AG09319 (cell line): ENCODE measurements at places on chromosomes 1 and 21.

DNA sequence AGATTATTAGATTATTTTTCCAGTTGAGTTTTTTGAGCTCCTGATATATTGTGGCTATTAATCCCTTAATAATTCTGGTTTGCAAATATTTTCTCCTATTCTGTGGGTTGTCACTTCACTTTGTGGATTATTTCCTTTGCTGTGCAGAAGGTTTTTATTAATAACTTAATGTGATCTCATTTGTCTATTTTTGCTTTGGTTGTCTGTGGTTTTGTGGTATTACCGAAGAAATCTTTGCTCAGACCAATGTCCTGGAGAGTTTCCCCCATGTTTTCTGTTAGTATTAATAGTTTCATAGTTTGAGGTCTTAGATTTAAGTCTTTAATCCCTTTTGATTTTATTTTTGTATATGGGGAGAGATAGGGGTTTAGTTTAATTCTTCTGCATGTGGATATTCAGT, 7.1 kb upstream of the TBX19 start:
- DNase-seq = no peak

DNA sequence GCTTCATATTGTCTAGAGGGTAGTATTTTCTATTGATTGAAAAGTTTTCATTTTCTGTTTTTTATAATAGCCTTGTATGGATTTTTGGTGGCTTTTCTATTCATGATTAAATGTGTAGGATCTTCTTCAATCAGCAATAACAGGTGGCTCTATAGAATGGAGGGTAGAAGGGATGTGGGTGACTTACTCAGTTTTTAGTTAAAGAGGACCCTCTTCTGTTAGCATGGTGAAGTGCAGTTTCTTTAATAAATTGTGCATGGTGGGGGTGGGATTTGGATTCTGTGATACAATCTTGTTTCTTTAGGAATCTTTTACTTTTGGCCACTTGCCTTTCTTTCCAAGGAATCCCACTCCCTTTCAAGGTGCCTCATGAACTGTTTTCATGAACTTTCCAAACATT, 64.7 kb downstream of the SLC35A3 start:
- no peak for DNase-seq

DNA sequence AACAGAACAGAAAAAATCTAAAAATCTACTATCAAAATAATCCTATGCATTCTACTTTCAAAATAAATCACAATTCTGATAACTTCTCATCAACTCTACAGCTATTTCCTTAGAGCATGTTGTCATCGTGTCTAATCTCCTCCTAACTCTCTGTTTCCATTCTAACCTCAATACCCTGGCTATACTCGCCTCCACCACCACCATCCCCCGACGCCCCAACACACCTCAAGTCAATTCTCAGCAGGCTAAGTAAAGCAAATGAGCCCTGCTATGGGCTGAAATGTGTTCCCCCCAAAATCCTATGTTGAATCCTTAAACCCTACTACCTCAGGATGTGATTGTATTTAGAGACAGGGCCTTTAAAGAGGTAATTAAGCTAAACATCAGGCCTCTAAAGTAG, 34.6 kb downstream of the NRDC start:
- DNase-seq = no peak

DNA sequence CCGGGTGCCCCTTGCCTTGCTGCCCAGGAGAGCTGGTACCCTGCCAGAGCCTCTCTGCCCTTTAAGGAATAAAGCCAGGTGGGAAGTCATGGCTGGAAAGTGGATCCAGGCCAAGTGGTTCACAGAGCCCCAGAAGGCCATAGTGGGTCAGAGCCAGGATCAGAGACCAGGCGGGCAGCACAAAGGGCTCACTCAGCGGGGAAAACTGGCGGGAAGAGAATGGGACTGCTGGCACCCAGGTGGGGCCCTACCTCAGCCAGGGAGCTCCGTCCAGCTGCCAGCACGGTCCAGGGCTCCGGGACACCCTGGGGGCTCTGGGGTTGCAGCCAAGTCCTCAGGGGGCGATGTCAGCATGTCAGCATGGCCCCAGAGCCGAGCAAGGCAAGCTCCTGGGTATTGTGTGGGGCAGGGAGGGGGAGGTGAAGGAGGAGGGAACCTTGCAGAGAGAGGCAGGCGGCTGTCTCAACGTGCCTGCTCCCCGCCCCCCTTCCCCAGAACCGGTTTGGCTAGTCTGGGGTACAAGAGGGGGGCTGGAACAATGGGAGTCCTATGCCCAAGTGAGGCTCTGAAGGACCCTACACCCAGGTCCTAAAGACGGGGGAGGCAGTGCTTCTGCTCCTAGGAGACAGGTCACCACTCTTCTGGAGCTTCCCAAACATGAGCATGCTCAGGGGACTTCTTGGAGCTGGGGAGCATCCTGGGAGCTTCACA, at the start of gene ARHGEF19:
Gene ARHGEF19, minus strand, starts transcription at position 402 of the 711 bp plus-strand sequence. CDS start 3,598 bp downstream, outside the sequence.
- DNase-seq = no peak

DNA sequence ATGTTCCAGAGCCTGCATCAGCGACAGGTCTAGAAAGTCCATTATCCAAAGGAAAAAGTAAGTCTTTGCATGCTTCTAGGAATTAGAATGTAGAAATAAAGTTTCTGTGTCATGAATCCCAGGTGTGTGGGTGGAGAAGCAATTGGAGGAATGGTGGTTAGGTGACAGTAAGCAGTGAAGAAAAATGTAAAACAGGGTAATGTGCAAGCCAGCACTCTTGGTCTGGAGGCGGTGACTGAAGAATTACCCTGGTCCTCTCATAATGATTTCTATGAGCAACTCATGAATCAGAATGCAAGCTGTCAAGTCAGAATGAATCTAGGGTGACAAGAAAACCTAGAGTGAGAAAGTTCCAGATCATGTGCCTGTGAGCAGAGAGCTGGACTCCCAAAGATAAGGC, 33.6 kb downstream of the PLPPR4 start:
- DNase-seq = no peak

- DNase-seq = peak; percentile 5
Measured at GRCh38 chr1:86018283-86018923, 138.2 kb downstream of the COL24A1 start.

DNA sequence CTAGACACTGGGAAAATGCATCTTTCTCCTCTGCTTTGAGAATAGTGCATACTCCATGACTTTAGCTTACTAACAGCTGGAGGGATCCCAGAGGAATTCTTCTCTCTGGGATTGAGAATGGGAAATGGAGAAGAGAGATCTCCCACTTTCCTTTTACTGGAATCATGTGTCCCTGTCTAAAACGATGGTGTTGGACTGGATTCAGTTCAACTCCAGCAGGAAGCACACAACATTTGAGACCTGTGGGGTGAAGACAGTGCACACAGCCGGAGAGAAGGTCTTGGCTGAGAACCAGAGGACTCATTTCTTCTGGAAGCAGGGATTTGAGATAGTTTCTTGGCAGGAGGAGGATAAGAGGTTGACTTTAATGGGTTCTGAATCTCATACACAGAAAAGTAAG, 58.7 kb downstream of the TRABD2B start:
- no peak for DNase-seq

GRCh38 chr1:247421074-247421473, 5.1 kb downstream of the NLRP3 start:
- DNase-seq = no peak

DNA sequence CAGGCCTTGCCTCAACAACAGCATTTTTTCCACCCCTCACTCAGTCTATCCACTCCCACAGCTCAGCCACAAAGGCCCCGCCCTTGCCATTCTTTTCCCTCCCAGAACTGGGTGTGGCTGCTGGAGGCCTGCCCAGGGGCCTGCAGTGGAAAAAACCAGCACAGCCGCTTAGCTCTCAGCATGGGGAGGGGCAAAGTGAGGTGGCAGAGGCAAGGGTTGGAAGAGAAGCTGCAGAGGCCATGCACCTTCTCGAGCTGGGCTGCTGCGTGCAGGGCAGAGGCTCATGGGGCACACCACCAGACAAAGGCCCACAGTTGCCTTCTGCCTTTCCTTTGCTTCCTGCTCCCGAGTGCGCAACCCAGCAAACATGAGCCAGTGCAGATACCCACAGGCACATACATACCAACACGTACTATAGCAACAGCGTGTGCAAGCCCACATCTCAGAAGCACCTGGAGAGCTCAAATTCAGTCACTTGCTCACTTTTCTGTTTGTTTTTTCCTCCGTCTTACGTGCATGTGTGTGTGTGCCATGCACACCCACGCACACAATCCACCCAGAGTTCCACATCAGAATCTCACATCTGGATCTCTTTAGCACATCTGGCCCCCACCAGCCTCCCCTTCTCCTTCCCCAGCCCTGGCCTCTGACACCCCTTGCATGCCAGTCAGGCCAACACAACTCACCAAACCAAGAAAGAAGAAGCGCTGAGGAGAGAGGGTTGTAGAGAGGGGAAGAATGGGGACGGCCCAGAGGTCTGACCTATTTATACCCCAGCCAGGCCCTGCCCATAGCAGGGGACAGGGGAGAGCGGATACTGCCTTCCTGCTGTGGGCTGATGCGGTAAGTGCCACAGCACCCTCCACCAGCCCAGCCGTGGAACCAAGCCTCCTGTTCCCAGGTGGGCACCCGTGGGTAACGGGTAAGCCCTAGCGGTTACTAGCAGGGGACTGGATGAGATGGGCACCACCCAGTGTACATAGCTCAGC, at the start of gene S100A4:
Gene S100A4, minus strand, starts transcription at position 740 of the 989 bp plus-strand sequence. CDS start 1,012 bp downstream, outside the sequence.
- DNase-seq = peak; percentile 89

DNA sequence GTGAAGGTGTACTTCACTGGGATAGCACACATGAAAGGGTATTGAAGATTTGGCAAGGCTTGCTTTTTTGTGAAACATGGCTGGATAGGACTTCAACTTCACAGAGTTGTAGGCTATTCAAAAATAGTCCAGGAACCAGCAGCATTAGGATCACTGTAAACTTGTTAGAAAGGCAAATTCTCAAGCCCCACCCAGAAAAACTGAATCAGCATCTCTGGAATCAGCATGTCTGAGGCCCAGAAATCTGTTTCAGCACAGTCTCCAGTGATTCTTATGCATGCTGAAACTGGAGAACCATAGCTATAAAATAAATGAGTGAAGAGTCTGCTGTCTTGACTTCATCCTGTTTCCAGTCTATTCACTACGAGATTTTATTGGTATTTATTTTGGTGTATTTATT, 8.1 kb upstream of the KRTAP21-3 start:
- no peak for DNase-seq

DNA sequence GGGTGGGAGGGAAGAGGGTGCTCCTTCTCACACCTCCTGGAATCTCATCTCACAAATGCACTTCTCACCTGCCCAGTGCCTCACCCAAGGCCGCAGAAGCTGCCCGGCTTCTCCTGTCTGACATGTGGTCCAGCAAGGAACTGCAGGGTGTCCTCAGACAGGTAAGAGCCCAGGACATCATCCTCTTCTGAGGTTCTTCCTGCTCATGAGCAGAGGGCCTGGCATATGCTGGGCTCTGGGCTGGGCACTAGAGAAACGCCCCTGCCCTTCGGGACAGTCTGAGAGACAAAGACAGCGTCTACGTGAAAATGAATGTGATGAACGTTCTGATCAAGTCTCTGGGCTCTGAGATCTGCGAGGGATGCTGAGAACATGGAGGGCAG, 42.4 kb downstream of the PKP1 start:
- no peak for DNase-seq

DNA sequence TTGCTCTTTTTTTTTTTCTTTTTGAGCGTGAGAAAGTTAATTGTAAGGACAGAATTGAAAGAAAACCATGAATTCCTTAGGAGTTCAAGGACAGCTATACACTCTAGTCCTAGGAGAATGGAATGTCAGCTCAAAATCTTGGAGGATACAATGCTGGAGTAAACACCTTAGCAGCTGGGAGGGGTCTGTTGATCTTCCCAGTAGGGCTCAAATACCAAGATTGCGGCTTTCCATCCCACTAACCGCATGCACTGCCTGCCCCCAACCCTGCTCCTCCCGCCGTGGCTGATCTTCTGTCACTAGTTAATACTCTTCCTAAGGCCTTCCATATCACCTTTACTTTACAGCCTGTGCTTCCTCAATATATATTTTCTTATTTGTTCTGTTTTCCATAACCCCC, 2.6 kb upstream of the PDC start:
- DNase-seq = no peak

DNA sequence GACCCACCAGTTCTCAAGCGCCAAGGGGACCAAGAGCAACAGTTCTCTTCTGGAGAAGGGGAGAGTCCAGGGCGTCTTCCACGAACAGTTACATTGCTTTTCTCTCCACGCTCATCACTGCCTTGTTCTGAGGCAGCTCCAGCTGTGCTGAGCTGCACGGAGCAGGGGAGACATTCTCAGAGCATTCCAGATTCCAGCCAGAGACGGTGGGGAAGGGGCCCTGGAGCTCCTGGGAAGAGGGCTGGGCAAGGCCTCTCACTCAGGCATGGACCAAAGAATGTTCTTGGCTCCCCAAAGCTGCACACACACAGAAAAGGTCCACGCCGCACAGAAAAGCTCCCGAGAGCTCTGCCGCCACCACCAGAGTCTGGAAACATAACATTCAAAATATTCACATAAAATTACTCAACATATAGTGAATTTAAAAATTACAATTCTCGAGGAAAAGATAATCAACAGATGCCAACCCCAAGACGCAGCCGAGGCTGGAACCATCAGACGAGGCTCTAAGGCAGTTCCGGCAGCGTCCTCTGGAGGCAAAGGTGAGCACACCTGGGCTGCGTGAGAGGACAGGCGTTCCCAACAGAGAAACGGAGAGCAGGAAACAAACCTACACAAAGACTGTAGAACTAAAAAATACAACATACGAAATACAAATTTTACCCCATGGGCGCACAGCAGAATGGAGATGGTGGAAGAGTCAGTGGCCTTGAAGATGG, 40.5 kb downstream of the UBE2G2 start:
- DNase-seq = no peak

DNA sequence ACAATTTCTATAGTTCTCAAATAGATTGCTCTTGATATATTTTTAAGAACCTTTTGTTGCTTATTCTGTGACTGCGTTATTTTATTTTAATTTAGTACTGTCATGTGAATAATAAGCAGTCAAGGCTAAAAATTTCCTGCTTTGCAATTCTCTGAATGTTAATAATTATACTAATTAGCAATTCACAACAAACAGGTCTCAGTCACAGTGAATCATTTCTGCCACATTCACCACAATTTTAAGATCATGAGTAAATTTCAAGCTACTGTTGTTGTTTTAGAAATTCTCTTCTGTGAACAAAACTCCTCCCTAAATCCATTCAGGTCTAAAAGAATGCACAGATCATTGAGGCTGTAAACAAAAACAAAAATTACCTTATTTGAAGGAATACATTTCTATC, 339.6 kb upstream of the DPYD start:
- no peak for DNase-seq

- DNase-seq = no peak
Measured at GRCh38 chr1:63643517-63643916, 50.3 kb downstream of the PGM1 start.

DNA sequence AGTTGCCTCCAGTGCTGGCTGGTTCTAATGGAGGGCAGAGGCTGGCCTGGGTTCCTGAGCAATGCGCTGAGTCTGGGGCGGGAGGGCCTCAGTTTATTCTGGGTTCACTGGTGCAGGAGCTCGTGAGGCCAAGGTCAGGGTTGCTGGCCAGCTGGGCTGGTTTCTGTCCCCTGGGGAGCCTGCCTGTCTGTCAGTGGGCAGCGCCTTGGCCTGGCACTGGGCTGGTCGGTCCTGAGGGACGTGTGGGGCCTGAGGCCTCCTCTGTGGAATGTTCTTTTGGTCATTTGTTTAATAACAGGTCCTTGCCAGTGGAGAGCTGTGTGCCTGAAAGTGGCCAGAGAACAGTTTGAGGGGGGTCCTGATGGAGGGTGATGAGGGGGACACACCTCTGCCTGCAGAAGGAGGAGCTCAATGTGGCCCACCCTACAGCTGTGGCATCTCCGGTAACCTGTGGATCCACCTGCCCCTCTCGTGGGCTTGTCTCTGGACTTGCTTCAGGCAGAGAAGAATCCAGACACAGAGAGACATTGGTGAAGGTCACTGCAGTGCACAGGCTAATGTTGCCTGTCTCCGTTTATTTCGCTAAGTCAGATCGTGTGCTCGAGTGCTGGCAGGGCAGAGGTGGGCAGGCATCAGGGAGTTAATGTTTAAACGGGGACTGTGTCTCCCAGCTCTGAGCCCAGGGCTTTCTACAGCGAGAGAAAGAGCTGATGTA, 34.6 kb downstream of the COQ8A start:
- DNase-seq = no peak
